ENCODE measurements at places on chromosomes 6 and 20.

GRCh38 chr6:97085772-97086171 is 161.2 kb downstream of the KLHL32 start:
- DNase-seq, result no peak

DNA sequence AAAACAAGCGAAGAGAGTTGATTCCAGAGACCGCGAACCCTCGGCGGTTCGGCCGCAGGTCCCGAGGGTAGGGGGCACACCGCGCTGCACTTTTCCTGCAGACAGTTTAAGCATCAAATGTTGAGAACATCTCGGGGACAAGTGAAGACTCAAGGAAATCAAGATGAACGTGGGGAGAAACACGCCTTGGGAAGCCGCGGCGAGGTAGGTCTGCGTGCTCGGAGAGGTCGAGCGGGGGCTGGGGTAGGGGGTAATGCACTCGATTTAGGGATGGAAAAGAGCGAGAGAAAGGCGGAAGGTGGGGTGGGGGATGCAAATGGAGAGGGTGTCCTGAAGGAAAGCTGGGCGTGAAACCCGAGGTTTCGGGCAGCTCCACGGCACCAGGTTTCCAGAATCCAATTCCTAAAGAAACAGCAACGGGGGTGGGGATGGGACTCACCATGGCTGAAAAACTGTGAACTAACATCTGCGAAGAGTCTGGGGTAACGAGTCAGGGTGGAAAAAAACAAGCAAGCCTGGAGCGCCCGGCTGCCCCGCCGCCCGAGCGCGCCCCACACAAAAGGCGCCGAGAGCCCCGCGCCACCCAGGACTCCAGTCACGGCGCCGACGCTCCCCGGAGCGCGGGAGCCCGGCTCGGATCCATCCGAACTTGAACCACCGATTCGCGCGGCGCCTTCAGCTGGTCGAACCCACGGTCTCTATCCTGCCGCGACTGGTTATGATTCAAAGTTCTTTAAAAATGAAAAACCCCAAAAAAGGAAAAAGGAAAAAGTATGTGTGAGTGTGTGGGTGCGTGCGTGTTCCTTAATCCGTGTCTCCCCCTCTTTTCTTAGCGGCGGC is 3.5 kb downstream of the TFAP2A start:
- DNase-seq, result no peak

DNA sequence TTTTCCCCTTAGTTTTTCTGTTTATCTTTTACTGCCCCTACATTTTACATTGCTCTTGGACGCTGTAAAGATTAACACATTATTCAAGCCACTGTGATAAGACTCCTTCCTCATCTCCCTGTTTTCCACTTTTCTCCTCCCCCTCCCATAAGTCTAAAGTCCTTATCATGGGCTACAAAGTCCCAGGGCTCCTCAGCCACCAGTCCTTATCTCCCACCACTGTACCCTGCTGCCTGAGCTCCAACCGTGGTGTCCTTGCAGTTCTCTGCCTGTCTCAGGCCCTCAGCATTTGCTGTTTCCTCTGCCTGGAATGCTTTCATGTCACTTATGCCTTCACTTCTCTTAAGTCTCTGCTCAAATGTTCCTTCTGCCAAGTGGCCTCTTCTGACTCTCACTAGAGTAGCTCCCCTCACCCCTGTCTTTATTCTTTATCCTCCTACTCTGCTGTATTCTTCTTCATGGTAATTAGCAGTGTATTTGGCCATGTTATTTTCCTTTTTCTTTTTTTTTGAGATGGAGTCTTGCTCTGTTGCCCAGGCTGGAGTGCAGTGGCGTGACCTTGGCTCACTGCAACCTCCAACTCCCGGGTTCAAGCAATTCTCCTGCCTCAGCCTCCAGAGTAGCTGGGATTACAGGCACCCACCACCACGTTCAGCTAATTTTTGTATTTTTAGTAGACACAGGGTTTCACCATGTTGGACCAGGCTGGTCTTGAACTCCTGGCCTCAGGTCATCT is 10.8 kb upstream of the LATS1 start:
- no peak for DNase-seq

GRCh38 chr20:50359607-50360217 is 150.5 kb upstream of the PTPN1 start:
- DNase-seq, result no peak

DNA sequence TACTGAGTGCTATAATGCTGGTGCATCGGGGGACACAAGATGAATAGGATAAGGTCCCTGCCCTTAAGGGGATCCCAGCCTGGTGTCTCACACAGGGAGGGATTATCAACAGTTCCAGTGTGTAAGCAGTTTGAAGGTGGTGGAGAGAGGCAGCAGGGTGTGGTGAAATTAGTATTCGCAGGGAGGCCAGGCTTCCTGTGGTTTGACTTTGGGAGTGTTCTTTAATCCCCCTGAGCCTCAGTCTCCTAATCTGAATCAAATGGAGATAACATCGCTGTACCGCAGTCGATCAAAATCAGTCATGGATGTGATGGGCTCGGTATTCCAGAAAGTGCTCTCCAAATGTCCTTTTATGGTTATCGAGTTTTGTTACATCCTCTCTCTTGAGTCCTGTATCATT is 288.1 kb upstream of the SUPT3H start:
- no peak for DNase-seq

- no peak for DNase-seq
Measured at GRCh38 chr20:31680286-31681127, 42.2 kb downstream of the BCL2L1 start.

DNA sequence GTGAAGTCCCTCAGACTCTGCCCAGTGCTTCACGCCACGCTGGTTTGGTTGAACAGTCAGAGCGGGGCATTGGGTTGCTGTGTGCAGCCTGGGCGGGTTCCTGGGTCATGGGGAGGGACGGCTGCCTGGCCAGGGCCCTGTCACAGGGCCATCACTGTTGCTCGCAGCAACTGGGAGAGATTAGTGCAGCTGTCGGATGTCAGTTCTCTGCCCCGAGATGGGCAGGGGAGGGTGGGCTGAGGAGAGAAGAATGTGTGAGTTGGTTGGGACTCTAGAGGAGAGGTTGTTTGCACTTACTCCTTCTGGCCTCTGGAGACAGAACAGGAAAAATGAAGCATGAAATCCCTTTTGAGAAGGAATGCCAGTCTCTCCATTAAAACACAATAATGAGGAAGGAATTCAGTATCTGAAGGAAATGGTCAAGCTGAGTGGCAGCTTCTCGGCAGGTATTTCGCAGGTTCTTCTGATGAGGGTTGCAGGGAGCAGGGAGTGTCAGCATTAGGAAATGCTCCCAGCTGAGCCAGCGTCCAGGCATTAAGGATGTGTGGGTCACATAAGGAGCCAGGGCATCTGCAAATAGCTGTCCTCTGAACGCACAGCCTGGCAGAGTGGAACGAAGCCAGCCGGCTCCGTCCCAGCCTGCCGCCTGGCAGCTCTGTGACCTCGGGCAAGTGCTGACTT is 95.9 kb downstream of the SSR1 start:
- no peak for DNase-seq

GRCh38 chr6:116158641-116159040 is 32.7 kb upstream of the COL10A1 start:
- DNase-seq, result no peak

All from activated naive CD4-positive, alpha-beta T cell treated with Interleukin-2 at 50 U/mL for 16 hours (primary cell).